Right ventricle myocardium inferior (tissue), 1 donor: ENCODE measurements at places on chromosomes 12 and 14. TPM values are rescaled to one million over a fixed set of nuclear protein-coding genes. Genes with fewer than 3 reads are reported as not detected.

DNA sequence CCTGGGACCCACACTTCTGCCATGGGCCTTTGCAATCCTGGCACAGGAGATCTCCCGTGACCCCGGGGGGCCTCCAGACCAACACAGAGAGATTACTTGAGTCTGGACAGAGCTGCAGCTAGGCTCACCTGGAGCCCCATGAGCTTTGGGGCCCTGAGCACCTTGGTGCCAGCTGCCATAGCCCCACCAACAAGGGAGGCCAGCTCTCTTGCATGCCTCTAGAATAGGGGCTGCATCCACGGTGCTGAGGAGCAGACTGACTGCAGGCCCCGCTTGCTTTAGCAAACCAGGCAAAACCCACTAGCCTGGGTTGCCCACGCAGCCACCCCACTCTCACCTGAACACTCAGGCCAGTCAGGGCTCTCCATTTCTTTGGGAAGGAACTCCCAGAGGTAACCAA lies 3.7 kb upstream of the OR4N2 start:
- DNase-seq, result peak; percentile 40

GRCh38 chr14:32313844-32314376 lies 15.2 kb upstream of the AKAP6 start:
- DNase-seq, result no peak

DNA sequence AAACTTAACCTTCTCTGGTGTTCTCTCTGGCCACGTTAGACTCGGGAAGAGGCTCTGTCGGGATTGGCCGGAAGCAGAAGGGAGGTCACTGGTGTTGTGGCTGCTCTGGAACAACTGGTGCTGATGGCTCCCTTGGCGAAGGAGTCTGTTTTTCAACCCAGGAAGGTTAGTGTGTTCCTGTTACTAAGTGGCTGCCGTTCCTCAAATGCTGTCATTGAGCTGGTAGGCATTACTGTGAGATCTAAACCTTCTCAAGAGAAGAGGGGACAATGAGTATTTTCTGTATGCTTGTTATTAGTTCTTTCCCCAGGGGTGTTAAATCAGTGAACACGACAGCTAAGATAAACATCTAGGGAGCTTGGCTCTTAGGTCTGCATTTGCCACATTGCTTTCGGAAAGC lies 18.3 kb downstream of the POP5 start:
- no peak for DNase-seq

DNA sequence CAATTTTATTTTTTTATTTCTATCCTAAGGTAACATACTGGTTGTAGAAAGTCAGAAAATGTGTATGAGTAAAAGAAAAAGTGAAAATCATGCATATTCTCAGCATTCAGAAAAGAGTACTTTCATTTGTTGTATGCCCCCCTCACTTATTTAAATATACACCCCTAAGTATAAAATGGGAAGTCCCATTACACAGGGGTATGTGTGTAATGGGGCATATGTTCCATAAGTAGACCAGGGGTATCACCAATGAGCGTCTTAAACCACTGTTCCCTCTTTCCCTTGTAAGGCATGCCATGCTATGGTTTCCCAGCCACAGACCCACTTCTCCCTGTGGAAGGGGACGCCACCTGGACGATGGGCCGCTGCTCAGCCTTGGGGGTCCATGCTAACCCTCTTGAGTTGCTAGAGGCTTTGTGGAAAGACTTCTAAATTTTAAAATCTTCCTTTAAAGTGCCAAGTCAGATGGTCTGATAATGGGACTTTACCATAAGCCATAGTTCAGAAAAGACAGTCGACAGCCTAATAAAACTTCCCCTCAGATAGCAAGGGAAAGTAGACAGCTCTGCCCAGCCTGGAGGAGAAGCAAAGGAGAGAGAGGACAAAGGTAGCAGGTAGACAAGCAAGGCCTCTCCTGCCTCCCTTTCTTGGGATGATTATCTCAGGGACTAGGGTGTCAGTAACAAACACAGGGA lies 118.2 kb downstream of the ZFP36L1 start:
- no peak for DNase-seq

DNA sequence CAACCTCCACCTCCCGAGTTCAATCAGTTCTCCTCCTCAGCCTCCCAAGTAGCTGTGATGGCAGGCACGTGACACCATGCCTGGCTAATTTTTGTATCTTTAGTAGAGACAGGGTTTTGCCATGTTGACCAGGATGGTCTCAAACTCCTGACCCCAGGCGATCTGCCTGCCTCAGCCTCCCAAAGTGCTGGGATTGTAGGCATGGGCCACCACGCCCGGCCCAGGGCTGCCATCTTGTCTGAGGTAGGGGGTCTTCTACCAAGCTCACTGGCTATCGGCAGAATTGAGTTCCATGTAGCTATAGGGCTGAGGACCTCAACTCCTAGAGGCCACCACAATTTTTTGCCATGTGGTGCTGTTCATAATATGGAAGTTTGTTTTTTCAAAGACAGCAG lies 115.6 kb downstream of the EGLN3 start:
- no peak for DNase-seq

DNA sequence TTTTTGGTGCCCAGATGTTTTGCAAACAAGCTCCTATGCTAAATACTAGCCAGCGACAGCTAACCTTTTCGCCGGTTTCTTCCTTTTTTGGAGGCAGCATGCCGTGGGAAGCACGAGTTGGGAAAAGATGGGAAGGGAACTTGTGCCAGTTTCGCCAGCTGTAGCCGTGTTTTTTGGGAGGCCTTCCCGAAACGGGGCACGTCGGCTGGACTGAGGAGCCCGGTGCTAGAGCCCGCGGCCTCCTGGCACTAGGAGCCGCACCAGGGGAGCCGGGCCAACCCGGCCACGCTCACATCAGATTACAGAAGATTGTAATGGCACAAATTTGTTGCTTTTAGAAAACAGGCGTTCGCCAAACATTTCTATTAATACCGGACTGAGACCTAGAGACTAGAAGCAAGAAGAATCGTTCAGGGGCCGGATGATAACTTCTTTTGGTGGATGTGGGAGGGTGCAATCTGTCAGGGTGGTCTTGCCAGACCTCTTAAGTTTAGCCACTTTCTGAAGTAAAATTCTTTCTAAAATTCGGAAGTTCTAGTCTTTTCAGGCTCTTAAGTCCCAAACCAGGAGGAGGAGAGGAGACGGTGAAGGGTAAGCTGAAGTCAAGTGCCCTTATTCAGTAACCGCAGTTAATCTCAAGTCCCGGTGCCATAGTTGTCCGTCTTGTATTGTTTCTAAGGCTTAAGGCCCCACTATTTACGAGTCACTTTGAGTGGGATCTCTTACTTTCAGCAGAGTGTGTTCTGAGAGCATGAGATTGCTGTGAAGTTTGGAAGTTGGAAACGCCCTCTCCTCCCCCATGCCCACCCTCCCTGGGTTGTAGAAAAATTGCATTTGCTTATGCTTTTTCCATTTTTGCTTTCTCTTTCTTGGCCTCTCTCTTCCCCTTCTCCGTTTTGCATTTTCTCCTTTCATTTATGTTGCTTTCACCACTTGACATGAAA lies 1.3 kb downstream of the RASSF3 start:
- DNase-seq, result peak; percentile 74

GRCh38 chr12:121465921-121466793 lies 66.2 kb downstream of the RNF34 start:
- no peak for DNase-seq

DNA sequence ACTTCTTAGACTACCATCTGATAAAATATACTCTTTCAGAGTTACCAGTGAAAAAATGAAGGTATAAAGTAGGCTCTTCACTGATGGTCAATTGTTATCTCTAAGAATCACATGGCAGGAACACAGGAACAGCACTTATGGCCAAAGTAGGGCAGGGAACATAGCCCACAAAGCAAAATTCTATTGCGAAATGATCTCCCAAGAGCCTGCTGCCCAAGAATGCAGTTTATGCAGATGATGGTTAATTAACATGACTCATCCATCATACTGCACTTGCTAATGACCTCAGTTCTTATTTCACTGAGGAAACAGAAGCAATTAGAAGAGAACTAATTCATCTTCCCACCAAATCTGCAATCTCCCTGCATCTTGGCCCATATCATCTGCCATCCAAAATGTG lies 133.8 kb downstream of the SLC2A13 start:
- DNase-seq, result no peak

GRCh38 chr14:36091096-36091495 lies 85.4 kb downstream of the PTCSC3 start:
- no peak for DNase-seq

Gene GALNT16
- total RNA-seq, result 94.9 TPM

DNA sequence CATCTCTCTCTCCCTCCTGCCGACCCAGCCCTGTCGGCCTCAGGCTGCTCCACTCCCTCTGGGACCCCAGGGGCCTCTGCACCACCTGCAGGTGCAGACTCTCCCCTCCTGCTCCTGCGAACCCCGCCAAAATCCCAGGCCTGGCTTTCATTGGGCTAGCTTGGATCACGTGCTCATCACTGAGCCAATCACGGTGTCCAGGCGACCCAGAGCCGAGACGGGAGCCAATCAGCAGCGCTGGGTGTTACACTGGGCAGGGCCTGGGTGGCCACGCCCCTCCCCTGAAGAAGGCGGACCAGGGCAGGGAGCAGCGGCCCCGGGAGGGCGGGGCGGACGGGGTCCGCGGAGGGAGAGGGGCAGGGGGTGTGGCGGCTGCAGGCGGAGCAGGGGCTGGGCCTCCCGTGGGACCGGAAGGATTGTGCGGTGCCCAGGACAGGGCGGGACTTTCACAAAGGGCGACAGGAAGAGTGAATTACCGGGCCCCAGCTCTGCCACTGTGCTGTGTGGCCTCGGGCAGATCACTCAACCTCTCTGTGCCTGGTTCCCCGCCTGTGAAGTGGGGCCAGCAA lies 66.6 kb upstream of the FBRSL1 start:
- peak; percentile 52 for DNase-seq
